ENCODE measurements at places on chromosomes 16 and 17.

GRCh38 chr16:852451-853185 lies 52.1 kb upstream of the GNG13 start:
- no peak for DNase-seq

DNA sequence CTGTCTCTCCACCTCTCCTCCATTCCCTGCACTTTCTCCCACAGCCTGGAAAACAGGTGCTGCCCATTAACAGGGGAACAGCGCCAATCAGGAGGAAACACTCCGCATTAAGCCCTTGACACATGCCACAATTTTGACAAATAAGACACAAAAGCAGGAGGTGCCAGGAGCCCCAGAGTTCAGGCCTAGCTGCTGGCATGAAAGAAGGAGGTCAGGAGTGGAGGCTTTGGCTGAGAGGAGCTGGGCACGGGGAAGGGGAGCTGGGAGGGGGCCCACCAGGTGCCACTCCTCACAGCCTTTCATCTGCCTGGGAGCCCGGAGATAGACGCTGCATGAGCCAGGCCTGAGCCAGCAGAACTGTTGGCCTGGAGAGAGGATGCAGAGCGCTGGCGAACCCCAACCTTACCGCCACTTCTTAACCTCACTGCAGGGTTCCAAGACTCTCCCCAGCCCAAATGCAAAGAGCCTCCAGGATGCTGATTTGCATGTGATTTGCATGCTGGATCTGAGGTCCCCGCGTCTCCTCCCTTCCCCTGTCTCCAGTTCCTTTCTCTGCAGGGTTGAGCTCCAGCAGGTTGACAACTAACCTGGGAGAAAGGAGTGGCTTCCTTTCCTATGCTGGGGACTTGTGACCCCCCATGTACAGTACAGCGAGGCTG lies 139.8 kb upstream of the SDK2 start:
- DNase-seq: no peak

GRCh38 chr17:39217734-39218369 lies 7.9 kb downstream of the STAC2 start:
- no peak for DNase-seq

GRCh38 chr17:41810659-41811548 lies 845 bp downstream of the P3H4 start:
- no peak for DNase-seq

- DNase-seq: no peak
Observed at GRCh38 chr16:64206862-64207261, 915.0 kb downstream of the CDH11 start.

- peak; percentile 53 for DNase-seq
Observed at GRCh38 chr17:76166168-76166567, 25.1 kb upstream of the FOXJ1 start.

- DNase-seq: no peak
Observed at GRCh38 chr17:13568582-13569397, 32.9 kb downstream of the HS3ST3A1 start.

- DNase-seq: no peak
Observed at GRCh38 chr16:30715750-30716445, 16.9 kb downstream of the SRCAP start.

- no peak for DNase-seq
Observed at GRCh38 chr16:77344341-77344740, 90.5 kb downstream of the ADAMTS18 start.
